ENCODE measurements at places on chromosomes 12 and 14. TPM values are rescaled to one million over a fixed set of nuclear protein-coding genes. Genes with fewer than 3 reads are reported as not detected.

- no peak for DNase-seq
Observed at GRCh38 chr14:69632164-69632563, 20.8 kb downstream of the SUSD6 start.

DNA sequence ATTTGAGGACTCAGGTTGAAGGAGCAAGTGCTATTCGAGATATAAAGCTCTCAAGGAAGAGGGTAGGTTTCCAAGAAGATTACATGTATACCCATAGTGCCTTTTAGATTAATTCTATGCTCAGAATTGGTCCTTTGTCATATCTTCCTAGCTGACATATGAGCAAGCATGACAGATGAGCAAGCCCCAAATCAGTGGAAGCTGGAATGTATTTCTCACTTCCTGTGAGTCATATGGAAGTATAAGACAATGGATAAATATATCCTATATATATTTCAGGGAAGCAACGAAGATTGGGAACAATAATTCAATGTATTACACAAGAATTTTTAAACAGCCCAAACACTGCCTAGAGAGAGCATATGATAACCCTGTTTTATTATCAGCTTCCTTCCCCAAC, 674.1 kb upstream of the ATXN7L3B start:
- DNase-seq: no peak

DNA sequence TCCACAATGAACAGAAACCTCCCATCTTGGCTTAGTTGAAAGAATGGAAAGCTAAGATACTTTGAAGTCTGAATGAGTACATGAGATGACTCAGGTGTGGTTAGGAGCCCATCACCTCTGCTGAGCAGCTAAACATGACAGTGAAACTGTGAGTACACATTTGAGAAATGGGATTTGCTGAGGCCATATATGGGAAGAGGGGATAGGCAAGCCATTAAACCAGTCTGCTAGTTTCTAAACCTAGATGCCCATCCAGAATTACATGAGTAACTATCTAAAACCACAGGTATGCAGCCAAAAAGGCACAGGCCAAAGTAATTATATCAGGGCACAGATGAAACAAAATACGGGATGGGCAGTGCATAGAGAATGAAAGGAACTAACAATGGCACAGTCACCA, 41.2 kb downstream of the NKX2-1 start:
- no peak for DNase-seq

DNA sequence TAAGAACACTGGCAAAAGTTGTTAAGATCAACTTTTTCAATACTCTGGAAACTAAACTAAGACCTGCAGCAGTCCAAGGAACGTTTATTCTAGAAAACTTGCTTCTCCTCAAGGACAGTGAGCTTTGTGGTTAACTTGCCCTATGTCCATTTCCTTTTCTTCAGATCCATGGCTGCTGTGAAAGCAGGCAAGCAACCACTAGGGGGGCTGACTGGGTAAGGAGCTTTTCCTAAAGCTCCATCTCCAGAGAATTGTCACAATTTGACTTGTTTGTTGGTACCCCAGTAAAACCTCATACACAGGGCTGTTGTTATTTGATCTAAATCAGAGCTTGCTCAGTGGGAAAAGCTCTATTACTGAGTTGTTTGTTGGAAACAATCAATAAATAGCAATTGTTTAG, 10.1 kb upstream of the RPL10L start:
- DNase-seq: no peak

GRCh38 chr14:58707949-58708348, 70.2 kb downstream of the DACT1 start:
- DNase-seq: no peak

- DNase-seq: no peak
Observed at GRCh38 chr12:30626847-30627246, 68.8 kb downstream of the IPO8 start.

- DNase-seq: peak; percentile 42
Observed at GRCh38 chr14:91929700-91930099, 17.8 kb downstream of the FBLN5 start.

DNA sequence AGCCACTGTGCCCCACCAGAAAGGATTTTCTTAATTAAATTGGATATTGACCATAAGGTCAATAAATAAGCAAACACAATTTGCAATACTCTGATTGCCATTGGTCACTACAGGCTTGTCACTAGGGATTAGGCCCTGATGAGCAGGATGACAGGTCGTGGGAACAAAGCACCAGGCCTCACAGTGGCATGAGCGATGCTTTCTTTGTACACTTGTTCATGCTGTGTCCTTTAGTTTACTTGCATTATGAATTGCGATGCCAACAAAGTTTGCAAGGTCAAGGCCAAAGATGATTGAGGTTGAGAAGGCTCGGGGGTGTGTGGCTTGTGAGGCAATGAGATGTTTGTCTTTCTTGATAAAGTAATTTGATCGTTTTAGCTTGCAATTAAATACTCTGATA, 136.0 kb downstream of the TTC8 start:
- no peak for DNase-seq

- no peak for DNase-seq
Observed at GRCh38 chr12:59282999-59283398, 312.8 kb upstream of the SLC16A7 start.

PPP1R36 gene
- 3.5 TPM for total RNA-seq

ZCRB1 gene
- total RNA-seq: 42.2 TPM

PARP11 gene
- 6.5 TPM for total RNA-seq

TAS2R9 gene
- not detected for total RNA-seq

ZDHHC22 gene
- total RNA-seq: not detected

OASL gene
- total RNA-seq: under 0.01 TPM

RIMBP2 gene
- not detected for total RNA-seq

ASB2 gene
- 0.86 TPM for total RNA-seq

CTSG gene
- not detected for total RNA-seq

CEBPE gene
- total RNA-seq: not detected

AMIGO2 gene
- 62.2 TPM for total RNA-seq

CNPY2 gene
- 113 TPM for total RNA-seq

Measured in fibroblast of villous mesenchyme (primary cell).